ENCODE measurements at places on chromosomes 1 and 21.
A peak's percentile ranks its signal among the peaks of the same experiment; 100 is the strongest.

- no peak for DNase-seq
Measured at GRCh38 chr1:10935246-10935645, 77.2 kb upstream of the TARDBP start.

GRCh38 chr1:84736445-84736844 lies 46.2 kb upstream of the SSX2IP start:
- no peak for DNase-seq

DNA sequence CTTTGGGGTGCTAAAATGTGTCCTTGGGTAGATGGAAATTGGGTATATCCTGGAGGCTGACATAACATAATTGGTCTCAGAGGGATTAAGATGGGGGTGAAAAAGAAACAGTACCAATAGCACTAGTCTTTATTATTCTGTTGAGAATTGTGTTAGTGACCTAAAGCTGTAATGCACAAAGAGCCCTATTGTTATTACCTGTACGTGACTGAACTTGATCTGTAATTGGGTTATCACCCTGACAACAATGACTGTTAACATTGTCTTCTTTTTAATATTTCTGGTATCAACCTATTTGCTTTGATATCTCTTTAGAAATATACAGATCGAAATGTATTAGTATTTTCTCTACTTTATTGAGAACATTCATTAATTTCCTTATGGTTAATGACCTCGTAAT lies 147.6 kb downstream of the NEK7 start:
- DNase-seq = no peak

DNA sequence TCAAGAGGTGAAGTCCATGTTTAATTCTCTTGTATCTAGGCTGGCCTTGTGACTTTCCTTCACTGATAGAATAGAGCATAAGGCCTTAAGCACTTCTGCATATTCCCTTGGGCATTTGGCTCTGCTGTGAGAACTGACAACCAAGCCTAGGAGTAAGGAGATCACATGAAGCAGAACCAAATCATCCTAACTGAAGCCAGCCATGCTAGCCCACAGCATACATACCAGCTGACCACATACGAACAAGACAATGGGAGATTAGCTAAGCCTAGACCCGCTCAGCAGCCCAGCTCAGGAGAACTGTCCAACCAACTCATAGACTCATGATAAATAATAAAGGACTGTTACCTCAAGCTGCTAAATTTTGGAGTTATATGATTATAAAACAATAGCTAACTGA lies 114.6 kb upstream of the NEK7 start:
- no peak for DNase-seq

GRCh38 chr1:161989108-161989507 lies 34.6 kb downstream of the OLFML2B start:
- no peak for DNase-seq

- no peak for DNase-seq
Measured at GRCh38 chr1:236450779-236451178, 56.7 kb downstream of the EDARADD start.

DNA sequence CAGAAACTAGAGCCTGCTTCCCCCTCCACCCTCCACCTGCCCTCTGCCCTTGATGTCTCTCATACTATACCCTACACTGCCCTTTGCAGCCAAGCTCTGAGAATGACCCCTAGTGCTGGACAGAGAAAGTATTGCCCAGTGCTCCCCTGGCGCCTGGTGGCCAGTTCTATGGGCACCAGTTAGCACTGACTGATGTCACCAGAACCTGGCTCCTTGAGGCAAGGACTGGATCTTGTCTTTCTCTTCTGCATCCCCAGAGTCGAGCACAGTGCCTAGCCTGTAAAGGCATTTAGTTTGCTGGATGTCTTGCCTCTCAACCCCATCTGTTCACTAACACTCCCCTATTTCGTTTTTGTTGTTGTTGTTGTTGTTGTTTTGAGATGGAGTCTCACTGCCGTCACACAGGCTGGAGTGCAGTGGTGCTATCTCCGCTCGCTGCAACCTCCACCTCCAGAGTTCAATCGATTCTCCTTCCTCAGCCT lies 5.9 kb downstream of the PHLDA3 start:
- no peak for DNase-seq

DNA sequence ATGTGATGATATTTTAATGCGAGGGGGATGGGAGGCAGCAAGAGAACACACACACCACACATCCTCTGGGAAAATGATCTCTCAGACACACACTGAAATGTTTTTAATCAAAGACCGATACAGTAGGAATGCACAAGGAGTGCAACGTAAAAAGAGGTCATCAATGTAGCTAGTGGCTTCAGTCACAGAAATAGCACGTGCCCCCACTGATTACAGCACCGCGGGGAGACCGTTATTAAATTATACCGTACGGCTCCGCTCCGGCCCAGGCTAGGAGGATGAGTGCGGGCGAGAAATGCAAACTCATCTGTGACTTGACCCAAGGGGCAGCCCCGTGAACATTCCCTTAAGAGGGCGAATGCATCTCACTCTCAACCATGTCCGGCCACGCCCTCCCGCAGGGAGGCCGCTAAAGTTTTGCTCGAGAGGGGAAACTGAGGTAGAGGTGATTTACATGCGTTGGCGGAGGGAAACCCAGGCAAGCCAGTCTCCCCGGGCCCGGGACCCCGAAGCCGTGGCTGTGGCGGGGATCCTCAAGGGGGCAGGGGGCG lies 552 bp downstream of the UBR4 start:
- peak; percentile 21 for DNase-seq

- DNase-seq = no peak
Measured at GRCh38 chr1:50644447-50645105, 221.3 kb upstream of the DMRTA2 start.

DNA sequence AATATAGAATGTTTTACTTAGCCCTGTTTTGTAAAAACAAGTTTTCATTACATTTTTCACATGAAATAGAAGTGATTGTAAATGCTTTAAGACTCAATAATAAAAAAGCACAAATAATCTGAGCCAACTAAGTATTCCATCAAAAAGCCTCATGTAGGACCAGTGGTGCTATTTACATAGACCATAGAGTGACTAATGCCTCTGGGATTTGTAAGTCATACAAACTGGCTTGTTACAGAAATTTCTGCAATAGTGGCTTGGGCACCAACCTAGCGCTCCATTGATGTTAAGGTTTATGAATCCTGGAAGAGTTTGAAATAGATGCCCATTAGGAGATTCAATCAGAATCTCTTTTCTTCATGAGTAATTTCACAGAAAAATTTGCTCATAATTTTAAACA lies 31.9 kb downstream of the ZMYM1 start:
- DNase-seq = peak; percentile 41

DNA sequence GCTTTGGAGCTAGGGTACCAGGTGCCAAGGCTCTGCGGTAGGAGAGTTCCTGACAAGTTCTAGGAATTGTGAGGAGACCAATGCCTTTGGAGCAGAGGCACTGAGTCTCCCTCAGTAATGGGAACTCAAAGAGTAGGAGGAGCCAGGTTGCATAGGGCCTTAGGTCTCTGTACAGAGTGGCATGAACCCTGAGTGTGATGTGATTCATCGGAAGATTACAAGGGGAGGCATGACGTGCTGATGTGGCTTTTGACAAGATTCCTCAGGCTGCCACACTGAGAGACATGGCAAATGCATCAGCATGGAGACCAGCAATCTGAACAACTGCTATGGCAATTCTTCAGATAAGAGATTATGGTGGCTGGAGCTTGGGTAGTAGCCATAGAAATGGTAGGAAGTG lies 94.6 kb upstream of the SLC44A3 start:
- DNase-seq = no peak

DNA sequence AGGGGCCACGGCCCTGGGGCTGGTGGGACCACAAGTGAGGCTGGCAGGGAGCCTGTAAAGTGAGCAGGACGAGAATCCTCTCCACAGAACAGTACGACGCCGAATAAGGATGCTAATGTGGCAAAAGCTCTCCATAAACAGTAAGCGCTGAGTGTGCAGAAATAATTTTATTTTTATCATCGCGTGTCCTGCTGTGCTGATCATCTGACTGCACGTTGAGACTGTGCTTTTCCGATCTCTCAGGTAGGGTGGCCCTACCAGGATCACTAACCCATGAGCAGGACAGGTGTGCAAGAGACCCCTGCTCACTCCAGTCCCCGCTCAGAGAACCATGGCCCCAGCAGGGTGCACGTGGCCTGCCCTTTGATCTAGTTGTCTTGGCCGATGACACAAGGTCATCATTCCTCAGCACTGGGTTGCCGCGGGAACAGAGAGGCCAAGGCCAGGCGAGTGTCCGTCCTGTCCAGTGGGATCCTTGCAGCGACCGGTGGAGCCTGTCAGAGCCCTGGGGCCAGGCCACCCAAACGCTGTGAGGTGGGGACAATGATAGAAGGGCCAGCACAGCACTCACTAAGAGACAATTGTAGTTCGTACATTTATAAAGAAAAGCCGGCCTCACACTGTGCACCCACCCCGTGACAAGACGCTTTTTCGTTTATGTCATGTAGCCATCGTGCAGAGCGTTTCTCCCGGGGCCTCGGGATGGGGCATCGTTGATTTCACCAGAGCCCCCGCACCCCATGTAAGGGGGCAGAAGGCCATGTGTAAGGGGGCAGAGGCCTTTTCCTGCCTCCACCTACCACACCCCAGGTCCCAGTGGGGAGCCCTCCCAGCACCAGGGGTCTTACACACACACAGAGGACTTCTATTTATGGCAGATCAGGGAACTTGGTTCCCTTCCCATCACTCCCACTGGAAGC lies 52.7 kb upstream of the ADARB1 start:
- no peak for DNase-seq

GRCh38 chr1:56553046-56553445 lies 26.3 kb downstream of the PLPP3 start:
- no peak for DNase-seq

- no peak for DNase-seq
Measured at GRCh38 chr1:18618546-18619466, 11.8 kb upstream of the PAX7 start.

GRCh38 chr1:232695621-232696385 lies 65.9 kb upstream of the SIPA1L2 start:
- DNase-seq = no peak

DNA sequence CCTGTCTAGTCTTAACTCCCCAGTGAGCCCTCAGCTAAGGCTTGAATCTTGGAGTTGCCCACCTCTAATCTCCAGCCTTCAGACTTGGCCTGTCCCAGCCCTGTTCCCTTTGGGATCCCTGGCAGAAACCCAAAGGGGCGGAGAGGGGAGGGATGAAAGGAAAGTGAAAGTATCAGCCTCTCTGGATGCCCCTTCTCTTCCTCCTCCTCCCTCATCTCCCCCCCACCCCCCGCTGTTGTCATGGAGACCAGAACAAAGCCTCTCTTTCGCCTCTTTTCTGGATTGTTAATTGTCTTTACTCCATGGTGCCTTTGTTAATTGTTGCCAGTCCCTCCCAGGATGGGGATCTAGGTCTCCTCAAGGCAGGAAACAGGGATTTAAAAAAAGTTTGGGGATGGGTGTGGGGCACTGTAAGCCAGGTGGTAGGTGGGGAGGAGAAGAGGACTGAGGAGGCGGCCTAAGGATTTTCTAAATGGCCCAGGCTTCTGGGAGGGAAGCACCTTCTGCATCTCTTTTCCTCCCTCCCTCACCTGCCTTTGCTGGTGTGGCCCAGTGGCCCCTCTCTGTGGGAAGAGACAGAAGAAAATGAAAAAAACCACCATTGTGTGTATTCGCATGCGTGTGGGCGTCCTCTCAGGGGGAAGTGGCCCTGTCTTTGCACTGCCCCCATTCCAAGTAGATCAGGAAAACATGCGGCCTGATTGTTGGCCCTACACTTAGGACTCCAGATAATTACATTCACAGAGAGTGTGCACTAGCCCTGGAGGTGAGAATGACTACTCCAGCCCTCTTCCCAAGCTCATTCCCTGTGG lies 7.5 kb upstream of the SOX13 start:
- DNase-seq = no peak

- DNase-seq = peak; percentile 95
Measured at GRCh38 chr21:26842974-26843932, 2.0 kb downstream of the ADAMTS1 start.

DNA sequence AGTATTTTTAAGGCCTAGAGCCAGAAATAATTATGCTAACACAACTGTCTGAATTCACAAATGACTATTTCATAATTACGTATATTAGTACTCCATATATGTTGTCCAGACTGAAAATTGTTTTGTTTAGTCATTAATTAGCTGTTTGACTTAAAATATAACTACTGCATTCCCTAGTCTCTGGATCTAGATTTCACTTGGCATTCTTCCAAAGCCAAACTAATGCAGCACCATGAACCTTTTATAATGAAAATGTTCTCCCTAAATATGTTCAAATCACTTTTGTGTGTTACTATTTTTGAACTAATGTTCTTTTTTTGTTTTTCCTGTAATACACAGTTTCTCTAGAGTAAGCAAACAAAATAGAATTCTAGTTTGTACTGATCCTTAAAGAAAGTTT lies 46.1 kb downstream of the CAMTA1 start:
- no peak for DNase-seq
